Nephron progenitor cell (in vitro differentiated cells): ENCODE measurements at places on chromosomes 13 and 19.

DNA sequence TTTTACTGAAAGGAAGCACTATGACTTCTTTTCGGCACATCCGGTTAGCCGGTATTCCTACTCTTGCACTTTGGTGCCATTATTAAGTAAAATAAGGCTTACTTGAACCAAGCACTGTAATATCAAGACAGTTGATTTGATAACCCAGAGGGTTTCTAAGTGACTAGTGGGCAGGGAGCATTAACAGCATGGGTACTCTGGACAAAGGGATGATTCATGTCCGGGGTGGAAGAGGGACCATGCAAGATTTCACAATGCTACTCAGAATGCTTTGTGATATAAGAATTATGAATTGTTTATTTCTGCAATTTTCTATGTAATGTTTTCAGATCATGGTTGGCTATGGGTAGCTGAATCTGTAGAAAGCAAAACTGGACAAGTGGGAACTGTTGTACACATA lies 282.1 kb downstream of the TDRD3 start:
- no peak for DNase-seq

- no peak for DNase-seq
Measured at GRCh38 chr13:45602183-45603170, 13.1 kb downstream of the ERICH6B start.

DNA sequence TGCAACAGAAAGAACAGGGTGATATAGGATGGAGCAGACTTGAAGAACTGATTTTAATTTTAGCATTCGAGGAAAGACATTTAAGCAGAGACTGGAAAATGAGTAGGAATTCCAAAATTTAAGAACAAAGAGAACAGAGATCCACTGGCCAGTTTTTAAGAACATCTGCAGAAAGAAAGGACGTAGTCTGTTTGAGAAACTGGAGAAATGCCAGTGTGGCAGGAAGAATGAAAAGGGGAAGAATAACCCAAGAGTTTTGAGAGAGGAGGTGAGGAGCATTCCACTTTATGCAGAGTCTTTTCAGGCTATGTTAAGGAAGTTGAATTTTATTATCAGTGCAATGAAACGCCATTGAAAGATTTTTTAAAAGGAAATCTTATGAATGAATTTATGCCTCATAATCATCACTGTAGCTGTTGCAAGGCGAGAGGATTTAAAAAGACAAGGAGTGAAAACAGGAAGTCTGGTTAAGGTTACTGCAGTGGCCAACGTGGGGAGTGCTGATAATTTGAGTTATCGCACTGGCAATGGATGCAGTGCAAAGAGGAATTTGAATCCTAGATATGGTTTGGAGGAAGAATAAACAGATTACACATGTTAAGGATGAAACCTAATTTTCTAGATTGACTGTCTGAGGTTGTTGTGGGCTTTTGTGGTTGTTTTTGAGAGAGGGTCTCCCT lies 253.8 kb downstream of the DACH1 start:
- DNase-seq = no peak

GRCh38 chr19:5073153-5073844 lies 104.4 kb downstream of the KDM4B start:
- no peak for DNase-seq

DNA sequence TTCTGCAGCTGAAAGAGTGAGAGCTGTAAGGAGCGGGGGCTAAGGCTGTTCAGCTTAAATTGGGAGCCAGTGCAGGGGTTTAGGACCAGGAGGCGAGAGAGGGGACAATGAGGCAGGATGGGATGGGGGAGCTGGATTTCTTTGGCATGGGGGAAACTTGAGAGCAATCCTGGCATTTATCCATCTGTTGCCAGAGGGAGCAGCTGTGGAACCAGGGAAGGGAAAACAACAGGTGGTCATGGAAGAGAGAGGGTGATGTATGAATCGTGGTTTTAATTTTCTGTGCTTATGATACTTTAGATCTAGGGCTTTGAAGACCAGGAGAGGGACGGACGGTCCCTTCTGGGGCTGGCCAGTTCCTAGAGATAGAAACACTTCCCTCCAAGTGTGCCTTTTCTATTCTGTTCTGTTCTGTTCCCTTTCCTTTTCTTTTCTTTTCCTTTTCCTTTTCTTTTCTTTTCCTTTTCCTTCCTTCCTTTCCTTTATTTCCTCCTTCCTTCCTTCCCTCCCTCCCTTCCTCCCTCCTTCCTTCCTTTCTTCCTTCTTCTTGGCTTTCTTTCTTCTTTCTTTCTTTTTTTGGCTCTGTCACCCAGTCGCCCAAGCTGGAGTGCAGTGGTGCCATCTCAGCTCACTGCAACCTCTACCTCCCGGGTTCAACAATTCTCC lies 16.0 kb upstream of the CCL25 start:
- DNase-seq = no peak

DNA sequence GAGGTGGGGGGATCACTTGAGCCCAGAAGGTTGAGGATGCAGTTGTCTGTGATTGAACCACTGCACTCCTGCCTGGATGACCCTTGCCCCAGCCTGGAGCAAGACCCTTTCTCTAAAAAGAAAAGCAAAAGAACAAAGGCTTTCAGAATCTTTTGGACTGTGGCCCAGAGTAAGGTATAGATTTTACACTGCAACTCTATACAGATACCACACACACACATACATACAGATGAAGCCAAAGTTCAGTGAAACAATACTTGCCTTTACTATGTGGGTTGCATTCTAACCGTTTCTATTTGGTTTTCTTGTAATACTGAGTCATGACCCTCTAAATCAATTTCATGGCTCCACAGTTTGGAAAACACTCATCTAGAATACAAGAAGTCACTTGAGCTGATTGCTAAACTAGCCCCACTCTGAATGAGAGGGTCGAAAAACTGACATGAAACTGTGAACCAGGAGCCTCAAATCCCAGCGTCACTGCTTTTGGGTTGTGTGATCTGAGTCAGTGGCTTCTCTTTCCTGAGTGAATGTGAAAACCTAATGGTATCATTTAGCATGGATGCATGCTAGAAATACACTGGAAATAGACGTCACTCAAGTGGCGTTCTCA lies 756.1 kb downstream of the UQCRFS1 start:
- DNase-seq = no peak

DNA sequence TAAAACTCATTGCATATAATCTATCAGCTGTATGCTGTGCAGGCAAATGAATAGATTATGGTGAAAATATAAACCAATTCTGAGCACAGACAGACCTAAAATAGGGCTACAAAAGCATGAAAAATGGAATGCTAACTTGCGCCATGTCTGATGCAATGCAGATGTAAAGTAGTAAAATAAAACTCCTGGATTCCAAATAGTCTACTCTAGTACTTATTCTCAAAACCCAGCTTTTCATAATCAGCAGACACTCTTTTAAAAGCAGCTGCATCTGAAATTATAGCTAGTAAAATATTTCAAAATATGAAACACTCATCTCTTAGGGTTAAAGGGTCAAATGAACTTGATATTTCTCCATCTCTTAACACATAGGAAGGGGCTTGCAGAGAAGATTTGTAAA lies 4.7 kb upstream of the POMP start:
- no peak for DNase-seq
